ENCODE measurements at places on chromosomes 4 and X.

DNA sequence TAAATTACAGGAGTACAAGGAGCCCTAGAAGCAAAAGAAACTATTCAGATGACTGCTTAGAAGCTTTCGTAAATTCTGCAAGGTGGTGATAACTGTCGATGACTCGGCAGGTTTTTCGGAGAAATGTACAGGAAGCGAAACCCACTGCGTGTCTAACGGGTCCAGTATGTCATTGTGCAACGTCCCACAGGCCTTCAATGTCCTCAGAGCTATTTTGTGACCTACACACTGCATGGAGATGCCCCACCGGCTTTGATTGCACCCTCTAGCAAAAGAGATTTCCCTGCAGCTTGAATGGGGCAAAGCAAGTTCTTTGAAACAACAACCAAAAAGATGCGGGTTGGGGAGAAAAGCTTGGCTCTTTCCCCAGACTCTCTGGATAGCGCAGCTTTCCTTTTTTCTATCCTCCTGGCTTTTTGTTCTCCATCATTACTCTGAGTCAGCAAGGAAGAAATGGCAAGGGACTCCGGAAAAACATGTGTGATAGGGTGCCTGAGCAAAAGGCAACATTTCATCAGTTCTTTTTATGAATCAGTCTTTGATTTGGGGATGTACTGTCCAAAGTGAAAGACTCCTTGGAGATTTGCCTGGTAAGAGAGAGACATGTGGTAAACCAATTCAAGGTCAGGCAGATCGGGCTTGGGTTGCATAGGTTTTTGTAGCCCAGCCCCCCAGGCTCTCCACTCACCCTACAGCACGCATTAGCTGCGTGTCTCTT is 112.0 kb upstream of the TBL1X start:
- DNase-seq = no peak

DNA sequence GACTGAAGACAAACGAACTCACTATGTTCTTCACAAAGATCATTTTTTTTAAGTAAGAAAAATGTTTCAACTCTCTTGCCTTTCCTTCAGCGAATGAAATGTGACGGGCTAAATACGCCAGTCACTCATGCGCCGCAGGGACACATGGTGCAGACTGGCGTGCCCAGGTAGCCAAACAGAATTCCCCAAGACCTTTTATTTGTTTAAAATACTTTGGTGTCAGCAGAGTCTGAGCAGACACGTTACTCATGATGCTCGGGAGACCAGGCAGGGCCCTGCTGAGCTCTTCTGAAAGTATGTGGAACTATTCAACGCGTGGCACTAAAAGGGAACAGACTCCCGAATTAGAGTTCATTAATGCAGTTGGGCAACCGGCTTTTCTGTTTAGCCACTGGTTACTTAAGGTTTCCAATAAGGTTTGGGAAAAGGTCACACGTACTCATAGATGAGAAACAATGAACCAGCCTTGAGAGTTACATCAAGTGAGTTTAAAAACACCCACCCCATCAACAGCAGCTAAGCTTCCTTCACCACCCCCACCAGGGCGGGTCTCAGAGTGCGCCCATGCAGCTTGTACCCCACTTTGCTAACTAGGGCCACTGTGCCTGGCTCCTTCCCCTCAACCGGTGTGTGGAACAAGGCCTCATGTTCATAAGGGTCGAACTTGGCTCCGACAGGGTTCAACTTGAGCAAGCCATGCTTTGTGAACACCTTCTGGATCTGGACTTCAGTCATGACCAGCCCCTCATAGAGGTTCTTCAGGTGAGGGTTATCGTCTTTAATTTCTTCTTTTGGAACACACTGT is 7.3 kb downstream of the GRPEL1 start:
- DNase-seq = no peak

- no peak for DNase-seq
Measured at GRCh38 chr4:154779362-154779947, 1.6 kb upstream of the RBM46 start.

- no peak for DNase-seq
Measured at GRCh38 chrX:135416546-135416945, 5.2 kb upstream of the SMIM10L2A start.

DNA sequence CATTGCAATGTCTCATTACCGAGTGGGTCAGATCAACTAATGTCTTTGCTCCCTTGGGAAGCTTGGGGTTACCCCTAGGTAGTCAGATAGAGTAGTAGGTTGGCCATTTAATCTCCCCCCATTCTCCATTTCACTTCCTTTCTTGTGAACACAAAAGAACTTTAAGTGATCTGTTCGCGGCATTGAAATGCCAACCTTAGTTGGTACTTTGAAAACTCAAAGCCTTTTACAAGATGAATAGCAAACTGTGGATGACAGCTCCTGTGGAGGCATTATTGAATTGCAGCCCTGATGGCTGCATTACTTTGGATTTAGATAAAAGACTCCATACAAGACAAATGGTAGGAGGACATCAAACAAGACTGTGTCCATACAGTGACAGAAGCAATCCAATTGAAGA is 469.1 kb downstream of the GBA3 start:
- DNase-seq = no peak

GRCh38 chrX:134588806-134589205 is 69.5 kb downstream of the PLAC1 start:
- no peak for DNase-seq

GRCh38 chrX:125288343-125288742 is 31.3 kb upstream of the TEX13C start:
- no peak for DNase-seq

DNA sequence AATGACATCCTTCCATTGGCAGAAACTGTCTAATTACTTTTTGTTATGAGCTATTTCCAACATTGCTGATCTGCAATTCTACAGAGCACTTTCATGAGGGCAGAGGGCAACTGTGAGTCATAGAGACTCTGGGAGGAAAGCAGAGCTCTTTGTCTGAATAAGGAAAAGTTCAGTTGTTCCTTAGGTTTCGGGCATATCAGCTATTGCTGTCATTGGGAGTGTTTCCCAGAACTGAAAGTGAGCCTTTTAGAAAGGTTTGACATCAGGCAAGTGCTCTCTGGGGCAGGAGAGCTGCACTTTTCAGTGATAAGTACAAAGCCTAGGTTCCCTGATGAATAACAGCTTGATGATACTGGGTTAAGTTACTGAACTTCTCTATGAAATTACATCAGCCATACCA is 119.2 kb upstream of the EDNRA start:
- no peak for DNase-seq

DNA sequence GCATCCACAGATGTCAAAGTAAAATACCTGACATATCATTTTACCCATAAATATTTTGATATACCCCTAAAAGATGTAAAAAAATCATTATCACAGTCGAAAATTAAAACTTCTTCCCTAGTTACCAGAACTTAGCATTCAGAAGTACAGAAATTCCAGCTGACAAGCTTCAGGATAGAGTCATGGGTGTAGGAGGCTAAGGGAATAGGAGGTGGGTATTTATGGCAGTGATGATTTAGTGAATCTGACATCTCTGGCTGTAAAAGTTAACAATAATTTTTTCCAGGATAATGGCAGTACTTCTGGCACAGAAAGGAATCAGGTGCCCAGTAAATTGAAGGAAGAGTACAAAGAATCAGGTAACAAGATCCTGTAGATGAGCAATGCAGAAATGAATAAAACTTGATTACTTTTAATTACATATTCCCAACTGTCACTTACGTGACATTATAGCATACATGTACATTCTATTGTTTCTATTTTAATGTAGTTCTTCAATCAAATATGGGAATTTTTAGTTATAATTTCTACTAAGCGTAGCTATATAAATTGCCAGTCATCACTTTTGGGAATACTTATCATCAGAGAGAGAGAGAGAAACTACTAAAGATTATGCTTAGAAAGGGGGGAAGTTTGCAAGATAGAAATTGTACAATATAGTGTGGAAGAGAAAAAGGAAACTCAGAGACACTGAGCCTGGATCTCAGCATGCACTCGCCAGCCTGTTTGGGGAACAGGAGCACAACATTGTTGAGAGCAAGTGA is 143.4 kb downstream of the TMEM144 start:
- DNase-seq = no peak

DNA sequence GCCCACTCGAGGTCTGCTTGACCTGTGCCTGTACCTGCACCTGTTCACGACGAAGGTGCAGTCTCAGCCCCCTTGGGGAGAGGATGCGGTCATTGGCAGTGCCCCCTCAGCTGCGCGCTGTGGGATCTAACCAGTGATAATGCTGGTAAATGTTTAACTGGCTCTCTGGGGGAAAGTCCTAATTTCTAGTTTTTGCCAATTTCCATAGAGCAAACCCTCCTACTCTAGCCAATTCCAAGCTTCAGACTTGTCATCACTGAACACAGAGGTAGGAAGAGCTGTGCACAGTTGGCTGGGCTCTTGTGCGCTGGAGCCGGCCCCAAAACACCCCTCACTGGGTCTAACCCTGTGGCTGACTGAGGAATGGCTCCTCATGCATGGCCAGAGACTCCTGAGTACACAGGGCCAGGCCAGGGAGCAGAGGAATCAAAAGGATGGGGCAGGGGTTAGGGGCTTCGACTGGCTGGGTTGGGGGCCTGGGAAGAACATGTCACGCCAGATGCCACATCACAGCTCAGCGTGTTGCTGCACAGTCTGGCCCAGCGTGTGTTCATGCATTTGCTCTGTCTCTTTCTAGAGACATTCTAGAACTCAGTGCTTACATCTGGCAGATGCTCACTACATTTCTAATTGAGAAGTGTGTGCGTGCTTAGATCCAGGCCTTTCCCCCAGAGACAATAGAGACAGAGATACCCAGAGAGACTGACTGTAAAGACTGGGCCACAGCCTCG is 270.8 kb downstream of the BCOR start:
- no peak for DNase-seq

- DNase-seq = no peak
Measured at GRCh38 chr4:64266669-64267068, 142.6 kb downstream of the TECRL start.

DNA sequence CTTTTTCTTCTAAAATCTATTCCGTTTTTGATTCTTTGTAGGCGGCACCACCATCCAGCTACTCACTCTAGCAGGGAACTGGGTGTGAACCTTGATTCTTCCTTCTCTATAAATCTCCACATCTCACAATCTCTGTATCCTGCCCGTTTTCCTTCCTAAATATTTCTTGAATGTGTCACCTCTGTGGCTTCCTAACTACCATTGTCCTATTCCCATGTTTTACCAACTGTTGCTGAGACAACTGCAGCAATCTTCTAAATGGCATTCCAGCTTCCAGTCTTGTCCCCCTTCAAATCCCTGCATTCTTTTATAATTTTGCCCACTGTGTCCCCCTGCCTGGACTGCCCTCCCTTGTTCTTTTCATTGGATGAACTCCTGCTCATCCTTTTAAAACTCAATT is 641.3 kb downstream of the RPA4 start:
- DNase-seq = no peak

GRCh38 chrX:110022599-110023448 is 19.9 kb downstream of the TMEM164 start:
- no peak for DNase-seq

DNA sequence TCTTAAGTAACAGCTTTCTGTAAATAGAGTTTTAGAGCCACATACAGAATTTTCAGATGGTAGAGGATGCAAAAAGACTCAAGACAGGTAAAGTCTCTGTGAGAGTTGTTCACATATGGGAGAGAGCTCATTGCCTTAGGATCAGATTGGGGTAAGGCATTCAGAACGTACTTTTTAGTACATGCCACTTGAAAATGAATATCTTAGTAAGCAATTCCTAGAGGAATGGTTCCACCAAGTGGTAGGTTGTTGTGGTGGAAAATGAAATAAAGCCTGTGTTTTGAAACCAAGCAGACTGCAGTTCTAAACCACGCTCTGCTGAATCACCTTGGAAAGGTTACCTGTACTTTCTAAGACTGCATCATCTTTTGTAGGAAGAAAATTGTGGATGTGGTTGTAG is 547.0 kb upstream of the LCORL start:
- DNase-seq = no peak

GRCh38 chr4:109406337-109406931 is 27.2 kb upstream of the SEC24B start:
- no peak for DNase-seq

- DNase-seq = no peak
Measured at GRCh38 chr4:57445686-57446085, 335.5 kb upstream of the IGFBP7 start.

- no peak for DNase-seq
Measured at GRCh38 chr4:131974730-131975129, 1174.4 kb upstream of the PCDH10 start.

DNA sequence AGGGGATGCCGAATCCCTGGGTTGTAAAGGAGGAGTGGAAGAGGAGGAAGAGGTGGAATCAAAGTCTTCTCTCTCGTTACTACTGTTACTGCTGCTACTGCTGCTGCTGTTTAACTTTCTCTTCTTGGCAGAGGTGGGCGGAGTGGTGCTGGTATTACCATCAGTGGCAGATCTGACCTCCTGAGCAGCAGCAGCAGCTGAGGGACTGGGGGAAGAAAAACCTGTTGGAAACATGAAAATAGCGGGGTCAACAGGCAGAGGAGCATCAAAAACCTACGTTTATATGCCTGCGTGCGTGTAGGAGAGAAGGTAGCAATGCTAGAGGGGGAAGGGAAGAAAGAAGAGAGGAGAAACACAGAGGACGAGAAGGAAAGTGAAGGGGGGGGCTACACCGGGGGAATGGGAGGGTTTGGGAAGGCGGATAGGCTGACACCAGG is 339 bp downstream of the CUL4B start:
- DNase-seq = no peak

DNA sequence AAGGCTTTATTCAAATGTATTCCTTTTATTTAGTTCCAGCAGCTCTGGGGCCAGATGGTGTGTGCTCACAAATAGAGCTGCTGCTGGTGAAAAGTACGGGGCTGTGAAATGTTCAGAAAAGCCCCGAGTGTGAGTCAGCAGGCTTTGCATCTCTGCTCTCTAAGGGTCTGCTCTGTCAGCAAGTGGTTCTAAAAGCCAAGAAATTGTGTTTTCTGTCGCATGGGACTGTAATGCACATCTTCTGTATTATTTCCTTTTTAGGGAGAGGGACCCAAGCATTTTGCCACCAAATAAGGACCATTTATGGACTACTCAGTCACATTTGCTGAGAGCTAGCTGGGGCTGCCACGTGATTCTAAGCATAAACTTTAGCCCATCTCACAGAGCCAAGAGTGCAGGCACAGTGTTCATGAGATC is 82.9 kb upstream of the NHS start:
- DNase-seq = no peak

DNA sequence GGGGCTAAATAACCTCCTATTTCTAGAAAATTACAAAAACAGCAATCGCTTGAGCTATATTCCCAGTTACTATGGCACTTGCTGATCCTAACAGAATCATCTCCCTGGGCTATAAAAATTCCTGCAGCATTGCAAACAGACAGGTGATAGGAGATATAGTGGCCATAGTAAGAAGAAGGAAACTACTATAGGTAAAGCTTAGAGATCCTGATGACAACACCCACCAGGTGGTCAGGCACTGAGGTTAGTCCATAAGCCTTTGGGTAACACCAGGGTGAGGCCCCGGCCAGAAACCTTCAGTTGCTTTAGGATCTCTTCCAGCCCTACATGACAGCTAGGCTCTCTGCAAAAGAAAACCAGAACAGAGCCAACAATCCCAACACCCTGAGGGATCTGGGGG is 197.9 kb upstream of the PPP1R2C start:
- DNase-seq = no peak

- DNase-seq = no peak
Measured at GRCh38 chr4:1307951-1308735, 18.5 kb downstream of the MAEA start.
